Testis (tissue), 5 donors: ENCODE measurements at places on chromosomes 16 and 17. TPM values are rescaled to one million over a fixed set of nuclear protein-coding genes. Genes with fewer than 3 reads are reported as not detected.

GRCh38 chr17:28394337-28395116, 11.5 kb downstream of the SLC46A1 start:
- no peaks in the 10 kb centered on the region for H3K36me3 ChIP-seq
- no peaks in the 10 kb centered on the region for H3K27me3 ChIP-seq
- no peaks in the 10 kb centered on the region for H3K4me1 ChIP-seq
- DNase-seq: no peak
- H3K4me3 ChIP-seq: no peak overlapping the region
- H3K27ac ChIP-seq: no peak overlapping the region

The AOC2 gene
- total RNA-seq: 10.3 TPM

DNA sequence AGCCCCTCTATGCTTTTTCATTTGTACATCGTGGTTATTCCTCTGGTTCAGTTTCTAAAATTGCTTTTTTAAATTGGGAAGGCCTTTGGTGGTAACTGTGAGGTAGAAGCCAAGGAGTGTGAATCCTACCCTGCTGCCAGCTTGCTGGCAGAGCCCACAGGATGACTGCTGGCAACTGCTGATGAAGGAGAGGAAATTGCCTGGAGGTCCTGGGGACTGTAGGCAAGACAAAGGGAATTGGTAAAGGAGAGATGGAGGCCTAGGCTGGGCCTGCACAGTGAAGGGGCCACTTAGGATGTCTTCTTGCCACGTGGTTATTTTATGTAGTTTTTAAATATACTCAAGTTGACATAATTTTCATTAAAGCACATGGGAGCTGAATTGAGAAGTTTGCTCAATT, 15.8 kb downstream of the C17orf58 start:
- H3K36me3 ChIP-seq: no peaks in the 10 kb centered on the region
- no peak overlapping the region for H3K27ac ChIP-seq
- no peak for DNase-seq
- H3K4me1 ChIP-seq: no peaks in the 10 kb centered on the region

DNA sequence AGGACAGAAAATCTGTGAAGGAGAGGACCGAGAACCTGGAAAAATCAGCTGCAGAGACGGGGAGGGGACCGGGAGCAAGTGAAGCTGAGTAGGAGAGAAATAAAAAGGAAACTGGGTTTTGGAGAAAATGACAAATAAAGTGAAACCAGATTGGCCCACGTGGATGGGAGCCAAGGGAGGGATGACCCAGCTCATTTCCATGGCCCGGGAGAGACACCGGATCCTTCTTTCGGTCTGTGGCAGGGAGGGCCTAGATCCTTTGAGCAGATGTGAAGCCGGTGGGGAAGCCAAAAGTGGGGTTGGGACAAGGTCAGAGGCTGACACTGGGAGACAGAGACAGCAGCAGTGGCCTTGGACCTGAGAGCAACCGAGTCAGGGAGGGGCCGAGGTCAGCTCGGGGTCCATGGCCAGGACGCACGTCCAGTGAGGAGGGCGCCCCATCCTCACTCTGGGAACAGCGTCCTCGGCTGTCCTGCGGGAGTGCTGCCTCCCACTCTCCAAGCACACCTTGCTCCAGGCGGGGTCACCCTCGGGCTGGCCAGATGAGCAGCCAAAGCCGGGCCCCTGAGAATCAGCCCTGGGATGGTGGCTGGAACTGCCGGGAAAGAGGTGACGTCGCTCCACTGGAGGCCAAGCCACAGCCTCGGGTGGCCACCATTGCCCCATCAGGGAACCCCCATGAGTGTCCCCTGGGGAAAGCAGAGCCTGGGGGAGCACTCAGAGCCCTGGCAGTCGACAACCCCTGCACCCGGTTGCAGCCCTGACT, 50.8 kb upstream of the CDR2 start:
- H3K27me3 ChIP-seq: no peaks in the 10 kb centered on the region
- H3K36me3 ChIP-seq: no peaks in the 10 kb centered on the region
- DNase-seq: peak; percentile 49
- peaks cover 28% of the 10 kb centered on the region for H3K4me1 ChIP-seq
- no peak overlapping the region for H3K4me3 ChIP-seq

- no peaks in the 10 kb centered on the region for H3K27me3 ChIP-seq
- no peaks in the 10 kb centered on the region for H3K36me3 ChIP-seq
These were observed 70.4 kb downstream of the KSR1 start for GRCh38 chr17:27526604-27527002.

GRCh38 chr17:60301649-60302048, 90.3 kb downstream of the USP32 start:
- H3K27ac ChIP-seq: no peak overlapping the region
- no peak for DNase-seq
- no peaks in the 10 kb centered on the region for H3K27me3 ChIP-seq
- H3K4me1 ChIP-seq: no peaks in the 10 kb centered on the region
- H3K36me3 ChIP-seq: no peaks in the 10 kb centered on the region
- H3K4me3 ChIP-seq: no peak overlapping the region

The TBC1D3L gene
- total RNA-seq: 26.9 TPM

DNA sequence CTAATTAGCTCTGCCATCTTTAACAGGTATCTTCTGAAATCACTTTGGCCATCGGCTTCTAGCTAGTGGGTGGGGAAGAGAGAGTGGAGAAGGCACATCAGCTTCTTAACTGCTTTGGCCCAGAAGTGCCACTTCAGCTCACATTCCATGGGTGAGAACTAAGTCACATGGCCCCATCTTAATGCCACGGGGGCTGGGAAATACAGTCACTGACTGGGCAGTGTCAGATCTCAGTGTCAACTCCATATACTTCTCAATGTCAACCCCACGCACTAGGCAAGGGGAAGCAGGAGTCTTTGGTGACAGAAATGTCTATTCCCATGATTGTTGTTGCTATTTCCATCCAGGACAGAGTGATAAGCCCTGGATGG, 29.4 kb downstream of the CCR7 start:
- no peak overlapping the region for H3K4me3 ChIP-seq
- H3K4me1 ChIP-seq: peaks cover 53% of the 10 kb centered on the region
- peak overlapping the region; percentile 76 for H3K27ac ChIP-seq
- no peaks in the 10 kb centered on the region for H3K36me3 ChIP-seq

DNA sequence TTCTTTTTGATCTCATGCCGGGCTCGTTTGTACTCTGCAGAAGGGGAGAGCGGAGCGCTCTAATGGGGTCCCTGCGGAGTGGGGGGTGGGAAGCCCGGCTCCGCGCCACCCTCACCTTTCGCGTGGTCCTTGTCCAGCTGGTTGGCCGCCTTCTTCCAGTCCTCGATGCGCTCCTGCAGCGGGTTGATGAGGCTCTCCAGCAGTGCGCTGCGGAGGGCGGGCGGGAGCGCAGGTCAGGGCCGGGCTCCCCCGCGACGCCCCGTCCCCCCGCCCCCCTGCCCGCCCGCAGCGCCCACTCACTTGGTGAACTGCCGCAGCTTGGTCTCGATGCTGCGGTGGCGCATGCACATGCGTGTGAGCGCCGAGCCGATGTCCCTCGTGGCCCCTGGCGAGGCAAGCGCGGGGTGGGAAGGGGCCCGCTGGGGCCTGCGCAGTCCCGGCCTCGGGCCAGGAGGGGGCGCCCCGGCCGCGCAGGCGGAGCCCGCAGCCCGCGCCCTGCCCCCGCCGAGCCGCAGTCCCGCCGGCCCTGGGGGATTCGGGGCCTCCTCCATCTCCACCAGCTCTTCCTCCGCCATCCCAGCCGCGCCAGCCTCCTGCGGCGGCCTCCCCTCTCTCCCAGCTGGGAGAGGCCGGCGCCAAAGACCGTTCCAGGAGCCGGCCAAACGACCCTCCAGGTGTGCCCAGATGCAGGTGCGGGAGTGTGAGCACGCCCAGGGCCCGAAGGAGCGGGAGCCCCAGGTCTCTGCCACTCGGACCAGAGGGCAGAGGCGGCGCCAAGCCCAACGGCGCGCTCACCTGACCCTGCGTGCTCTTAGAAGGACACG, 6.0 kb downstream of the MTSS2 start:
- peak overlapping the region; percentile 21 for H3K4me3 ChIP-seq
- H3K27me3 ChIP-seq: no peaks in the 10 kb centered on the region
- no peak overlapping the region for H3K27ac ChIP-seq
- no peak for DNase-seq
- no peaks in the 10 kb centered on the region for H3K36me3 ChIP-seq

DNA sequence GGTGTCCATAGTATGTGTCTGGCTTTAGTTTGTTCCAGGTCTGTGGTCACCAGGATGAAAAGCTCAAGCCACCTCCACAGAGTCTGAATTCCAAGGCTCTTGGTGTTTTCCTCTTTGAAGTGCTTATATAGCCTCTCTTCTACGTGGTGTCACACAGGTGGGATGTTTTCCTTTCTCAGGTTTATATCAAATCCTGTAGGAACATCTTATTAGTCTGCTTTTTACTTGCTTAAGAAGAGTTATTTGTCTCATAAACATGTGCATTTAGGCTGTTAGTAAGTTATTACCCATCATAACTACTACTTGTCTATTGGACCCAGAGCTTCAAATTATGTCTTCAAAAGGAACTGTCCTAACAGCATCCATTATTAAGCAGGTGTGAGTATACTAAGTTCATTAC, at the start of gene KRT39:
TSS of gene KRT39 (minus strand) at position 101 of the 400 bp plus-strand sequence. CDS start at position 9, 92 bp downstream.
- no peak for DNase-seq
- H3K36me3 ChIP-seq: no peaks in the 10 kb centered on the region
- no peak within 1 kb of the TSS for H3K27ac ChIP-seq

- H3K27me3 ChIP-seq: no peaks in the 10 kb centered on the region
- no peak for DNase-seq
- no peaks in the 10 kb centered on the region for H3K4me1 ChIP-seq
- no peak overlapping the region for H3K4me3 ChIP-seq
- no peaks in the 10 kb centered on the region for H3K36me3 ChIP-seq
- H3K27ac ChIP-seq: no peak overlapping the region
These were observed 59.4 kb downstream of the MFSD11 start for GRCh38 chr17:76797241-76797840.

GRCh38 chr17:20613248-20613647, 33.7 kb downstream of the CDRT15L2 start:
- no peaks in the 10 kb centered on the region for H3K4me1 ChIP-seq
- no peak for DNase-seq
- H3K27ac ChIP-seq: no peak overlapping the region
- H3K36me3 ChIP-seq: no peaks in the 10 kb centered on the region
- no peak overlapping the region for H3K4me3 ChIP-seq

GRCh38 chr16:4316108-4316863, 419 bp downstream of the GLIS2 start:
- peak overlapping the region; percentile 60 for H3K4me3 ChIP-seq
- DNase-seq: no peak
- peaks cover 40% of the 10 kb centered on the region for H3K4me1 ChIP-seq
- peak overlapping the region; percentile 72 for H3K27ac ChIP-seq

DNA sequence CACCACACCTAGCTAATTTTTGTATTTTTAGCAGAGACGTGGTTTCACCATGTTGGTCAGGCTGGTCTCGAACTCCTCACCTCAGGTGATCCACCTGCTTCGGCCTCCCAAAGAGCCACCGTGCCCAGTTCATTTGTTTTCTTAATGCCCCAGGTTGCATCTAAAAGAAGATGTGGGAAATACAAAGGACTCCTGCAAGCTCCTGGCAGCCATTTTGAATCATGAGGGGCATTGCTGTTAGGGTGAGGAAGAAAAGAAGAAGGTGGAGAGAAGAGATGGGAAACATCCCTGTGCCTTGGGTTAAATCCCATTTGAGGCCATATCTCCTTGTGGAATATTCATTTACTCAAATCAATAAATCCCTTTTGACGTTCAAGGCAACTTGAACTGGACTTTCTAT, 365.3 kb upstream of the ERCC4 start:
- H3K4me3 ChIP-seq: no peak overlapping the region
- no peaks in the 10 kb centered on the region for H3K4me1 ChIP-seq
- H3K27me3 ChIP-seq: no peaks in the 10 kb centered on the region
- DNase-seq: no peak

The DLX4 gene
- 0.37 TPM for total RNA-seq

DNA sequence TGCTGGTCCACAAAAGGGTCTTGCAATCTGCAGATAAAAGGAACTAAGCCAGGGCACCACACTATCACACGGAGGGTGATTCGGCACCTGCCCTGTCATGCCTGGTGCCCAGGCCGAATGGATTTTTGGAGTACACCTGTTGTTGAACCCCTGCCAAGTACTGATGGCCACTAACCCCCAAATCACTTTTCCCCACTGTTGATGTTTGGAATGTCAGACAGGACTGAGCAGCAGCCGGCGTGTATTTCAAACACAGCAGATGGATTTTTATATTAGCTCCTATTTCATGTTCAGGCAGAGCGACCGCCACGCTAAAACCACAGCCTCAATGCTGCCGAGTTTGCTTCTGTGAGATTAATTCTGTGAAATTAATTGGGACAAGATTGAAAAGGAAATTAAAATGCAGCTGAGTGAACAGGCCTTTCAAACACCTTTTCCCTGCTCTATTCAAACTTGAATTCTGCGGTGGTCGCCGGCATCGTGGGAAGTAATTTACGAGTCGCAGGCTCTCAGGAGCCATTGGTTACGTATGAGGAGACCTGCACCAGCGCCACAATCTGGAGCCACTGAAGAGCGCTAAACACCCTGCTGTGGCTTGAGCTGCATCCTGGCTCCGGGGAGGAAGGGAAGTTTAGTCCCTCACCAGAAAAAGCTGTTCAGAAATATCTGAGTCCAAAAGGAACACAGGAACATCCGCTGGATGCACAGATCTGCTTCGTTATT, 48.5 kb downstream of the SNX11 start:
- H3K4me3 ChIP-seq: no peak overlapping the region
- no peak overlapping the region for H3K27ac ChIP-seq
- DNase-seq: no peak

The KRT32 gene
- 0.19 TPM for total RNA-seq
